ENCODE measurements at places on chromosomes 7 and 10.

- no peak for DNase-seq
Observed at GRCh38 chr10:53357587-53357986, 585.0 kb upstream of the MBL2 start.

DNA sequence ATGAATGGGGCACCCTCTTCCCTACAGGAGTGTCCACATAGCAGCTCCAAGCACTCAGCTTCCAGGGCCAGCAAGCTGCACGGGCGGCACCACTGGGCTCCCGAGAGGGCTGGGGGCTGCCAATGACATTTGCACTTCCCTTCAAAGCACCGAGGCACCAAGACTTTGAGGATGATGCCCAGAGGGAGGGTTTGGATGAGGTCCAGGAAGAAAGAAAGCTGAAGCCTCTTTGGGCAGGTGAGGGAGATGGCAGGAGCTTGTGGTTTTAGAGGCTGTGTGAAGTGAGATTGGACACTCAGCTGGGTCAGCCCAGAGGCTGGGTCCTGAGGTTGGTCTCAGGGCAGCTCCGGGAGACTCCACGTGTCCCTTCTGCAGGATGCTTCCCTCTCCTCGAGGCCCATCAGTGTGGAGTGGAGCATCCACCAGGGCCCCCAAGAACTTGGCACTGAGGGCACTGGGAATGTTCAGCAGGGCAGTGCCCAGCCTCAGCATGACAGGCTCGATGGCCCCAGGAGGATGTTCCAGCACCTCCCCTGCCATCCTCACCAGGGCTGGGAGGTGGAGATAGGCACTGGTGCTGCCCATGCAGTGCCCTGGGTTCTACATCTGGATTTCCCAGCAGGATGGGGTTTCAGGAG lies 54.9 kb upstream of the IGFBP3 start:
- DNase-seq, result no peak

GRCh38 chr7:55107946-55108345 lies 89.1 kb downstream of the EGFR start:
- DNase-seq, result no peak

- no peak for DNase-seq
Observed at GRCh38 chr10:78263521-78263988, 229.9 kb downstream of the RPS24 start.

- DNase-seq, result no peak
Observed at GRCh38 chr10:88534072-88534665, 48.9 kb downstream of the RNLS start.

Measured in activated CD4-positive, alpha-beta T cell treated with anti-CD3 and anti-CD28 coated beads, Interleukin-2, amount 50 U/mL, for 1 hour (primary cell).